SK-N-DZ (cell line): ENCODE measurements at places on chromosomes 1 and 21.
A peak's percentile ranks its signal among the peaks of the same experiment; 100 is the strongest.

DNA sequence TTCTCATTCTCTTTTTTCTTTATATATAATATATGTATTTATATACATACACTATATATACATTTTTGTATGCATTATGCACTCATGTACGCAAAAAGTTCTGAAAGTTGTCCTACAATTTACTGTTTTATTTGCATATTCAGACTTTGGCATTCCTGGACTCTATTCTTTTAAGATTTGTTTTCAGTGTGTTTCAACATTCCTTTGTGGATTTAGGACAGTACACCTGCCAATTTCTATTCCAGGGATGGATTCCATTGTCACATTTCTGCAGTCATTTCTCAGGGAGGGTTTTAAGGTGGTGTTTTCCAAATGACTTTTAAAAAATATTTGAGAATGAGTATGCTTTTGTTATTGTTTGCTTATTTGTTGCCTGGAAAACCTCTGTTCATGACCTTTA is 76.2 kb downstream of the TPR start:
- DNase-seq: no peak

DNA sequence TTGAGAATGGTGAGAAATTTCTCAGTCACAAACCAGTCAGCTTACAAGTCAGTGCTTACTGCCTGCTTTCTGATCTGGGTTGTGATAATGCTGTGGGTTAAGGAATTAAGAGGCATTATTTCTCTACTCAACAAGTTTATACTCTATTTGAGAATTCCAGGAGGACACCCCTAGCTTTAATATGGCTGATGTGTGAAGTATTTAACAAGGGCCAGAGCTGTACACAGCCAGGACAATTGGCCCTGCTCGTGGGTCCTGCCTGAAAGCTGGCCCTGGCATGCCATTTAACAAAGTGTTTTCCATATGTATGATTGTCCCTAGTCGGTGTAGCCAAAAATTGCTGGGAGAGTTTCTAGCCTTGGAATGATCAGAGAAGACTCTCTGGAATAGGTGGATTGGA is 43.2 kb downstream of the HHAT start:
- DNase-seq: no peak

GRCh38 chr1:158149175-158149574 is 31.5 kb upstream of the CD1D start:
- no peak for DNase-seq

DNA sequence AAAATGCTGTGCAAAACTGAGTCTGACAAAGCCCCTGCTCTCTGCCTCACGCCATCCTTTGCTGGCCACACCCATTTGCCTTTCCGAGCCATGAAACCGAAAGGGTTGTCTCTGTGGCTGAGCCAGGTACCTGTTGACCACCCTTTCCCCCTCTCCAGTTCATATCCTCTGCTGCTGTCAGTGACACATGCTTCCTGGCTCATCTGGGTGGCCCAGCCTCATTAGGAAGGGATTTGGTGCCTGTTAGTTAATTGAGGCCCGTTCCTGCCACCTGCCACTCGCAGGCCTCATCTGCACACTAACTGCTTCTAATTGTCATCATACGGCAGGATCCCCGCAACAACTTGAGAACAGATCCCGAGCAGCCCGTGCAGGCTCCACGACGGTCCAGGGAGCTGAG is 79.2 kb downstream of the OLIG1 start:
- no peak for DNase-seq

DNA sequence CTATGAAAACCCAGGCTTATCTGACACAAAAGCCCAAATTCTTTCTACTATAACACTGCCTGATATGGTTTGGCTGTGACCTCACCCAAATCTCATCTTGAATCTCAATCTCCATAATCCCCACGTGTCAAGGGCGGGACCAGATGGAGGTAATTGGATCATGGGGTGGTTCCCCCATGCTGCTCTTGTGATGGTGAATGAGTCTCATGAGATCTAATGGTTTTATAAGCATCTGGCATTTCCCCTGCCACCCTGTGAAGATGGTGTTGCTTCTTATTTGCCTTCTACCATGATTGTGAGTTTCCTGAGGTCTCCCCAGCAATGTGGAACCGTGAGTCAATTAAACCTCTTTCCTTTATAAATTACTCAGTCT is 123.3 kb upstream of the USP24 start:
- peak; percentile 2 for DNase-seq

DNA sequence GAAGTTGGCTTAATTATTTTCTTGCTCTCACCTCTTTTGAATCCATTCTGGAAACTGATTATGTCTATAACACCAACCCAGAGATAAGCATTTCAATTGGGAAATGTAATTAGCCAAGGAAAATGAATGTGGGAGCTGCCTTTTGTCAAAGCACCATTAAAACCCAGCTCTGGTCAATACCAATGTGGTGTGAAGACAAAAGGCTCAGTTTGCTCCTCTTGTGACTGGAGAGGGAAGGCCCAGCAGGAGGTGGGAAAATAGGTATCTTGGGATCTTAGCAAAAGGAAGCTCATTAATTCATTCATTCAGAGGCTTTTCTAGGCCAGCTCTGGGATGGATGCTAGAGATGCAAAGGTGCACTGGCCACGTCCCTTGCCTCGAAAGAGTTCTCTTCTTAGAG is 75.0 kb upstream of the SELENON start:
- DNase-seq: peak; percentile 34

GRCh38 chr1:87305762-87306161 is 22.9 kb upstream of the LMO4 start:
- DNase-seq: peak; percentile 71

- DNase-seq: no peak
Observed at GRCh38 chr1:63359561-63359960, 7.9 kb upstream of the ALG6 start.

GRCh38 chr21:15743593-15743992 is 13.8 kb downstream of the USP25 start:
- no peak for DNase-seq
